ENCODE measurements at places on chromosomes 2 and 18.

- DNase-seq: no peak
These were observed 737 bp upstream of the CYB5A start for GRCh38 chr18:74292541-74292858.

DNA sequence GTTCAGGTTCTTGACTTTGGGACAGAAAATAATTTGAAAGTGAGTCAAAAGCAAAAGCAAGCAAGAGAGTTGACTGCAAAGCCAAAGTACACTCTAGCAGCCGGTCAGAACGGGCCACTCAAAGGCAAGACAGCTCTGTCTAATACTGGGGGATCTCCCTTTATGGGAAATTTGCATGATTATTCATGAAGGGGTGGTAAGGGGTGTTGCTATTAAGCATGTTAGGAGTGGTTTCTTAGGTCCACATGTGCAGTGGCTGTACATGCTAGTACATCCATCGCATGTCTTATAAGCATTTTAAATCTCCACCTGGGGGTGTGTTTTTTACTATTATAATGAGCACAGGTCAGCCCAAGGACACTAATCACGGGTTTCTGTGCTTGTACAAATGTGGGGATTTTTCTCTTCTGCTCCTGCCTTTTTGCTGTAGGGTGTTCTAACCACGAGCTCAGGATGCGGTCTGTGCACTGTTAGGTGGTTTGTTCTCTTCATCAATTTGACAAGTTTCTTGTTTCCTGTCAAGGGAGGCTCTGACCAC, 60.2 kb upstream of the SPP2 start:
- no peak for DNase-seq

GRCh38 chr2:3192920-3193319, 184.7 kb downstream of the EIPR1 start:
- DNase-seq: no peak

GRCh38 chr2:238946318-238947242, 98.7 kb downstream of the TWIST2 start:
- no peak for DNase-seq

DNA sequence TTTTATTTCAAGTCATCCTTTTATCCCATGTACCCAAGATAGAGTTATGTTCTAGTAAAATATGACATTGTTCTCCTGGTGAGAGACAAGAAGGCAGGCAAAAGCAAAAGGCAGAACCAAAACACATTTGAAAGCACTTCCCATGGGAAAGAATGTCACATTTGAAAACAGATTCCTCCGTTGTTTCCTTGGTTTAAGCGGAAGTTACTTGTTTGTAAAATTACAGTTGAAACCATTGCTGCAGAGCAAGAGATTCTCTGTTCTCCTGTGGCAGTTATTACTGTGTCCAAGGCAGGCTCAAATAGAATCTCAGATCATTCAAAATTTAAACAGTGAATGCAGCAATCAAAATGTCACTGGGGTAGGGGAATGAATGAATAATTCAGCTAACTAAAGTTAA, 149.6 kb downstream of the MTCL1 start:
- DNase-seq: no peak

GRCh38 chr2:69828938-69829255, 563 bp upstream of the GMCL1 start:
- no peak for DNase-seq

GRCh38 chr2:141707486-141707885, 423.3 kb downstream of the LRP1B start:
- no peak for DNase-seq

DNA sequence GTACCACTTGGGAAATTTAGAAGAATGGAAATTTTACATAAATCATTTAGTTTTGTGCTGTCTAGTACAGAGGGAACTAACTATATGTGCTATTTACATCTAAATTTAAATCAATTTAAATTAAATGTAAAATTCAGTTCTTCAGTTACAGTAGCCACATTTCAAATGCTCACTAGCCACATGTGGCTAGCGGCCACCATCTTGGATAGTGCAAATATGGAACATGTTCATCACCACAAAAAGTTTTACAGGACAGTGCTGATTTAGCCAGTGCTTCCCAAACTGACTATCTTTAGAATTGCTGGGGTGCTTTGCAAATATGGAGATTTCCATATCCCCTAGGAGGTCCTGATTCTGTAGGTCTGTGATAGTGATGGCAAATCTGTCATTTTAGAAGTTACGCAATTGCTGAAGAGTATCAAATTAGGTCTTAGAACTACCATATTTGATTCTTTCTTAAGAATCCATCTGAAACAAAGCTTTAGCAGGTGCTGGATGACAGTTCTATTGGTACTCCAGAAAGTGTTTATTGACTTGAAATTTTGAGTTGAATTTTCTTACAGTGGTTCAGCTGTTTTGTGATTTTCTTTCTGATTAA, 12.8 kb downstream of the EHBP1 start:
- no peak for DNase-seq

DNA sequence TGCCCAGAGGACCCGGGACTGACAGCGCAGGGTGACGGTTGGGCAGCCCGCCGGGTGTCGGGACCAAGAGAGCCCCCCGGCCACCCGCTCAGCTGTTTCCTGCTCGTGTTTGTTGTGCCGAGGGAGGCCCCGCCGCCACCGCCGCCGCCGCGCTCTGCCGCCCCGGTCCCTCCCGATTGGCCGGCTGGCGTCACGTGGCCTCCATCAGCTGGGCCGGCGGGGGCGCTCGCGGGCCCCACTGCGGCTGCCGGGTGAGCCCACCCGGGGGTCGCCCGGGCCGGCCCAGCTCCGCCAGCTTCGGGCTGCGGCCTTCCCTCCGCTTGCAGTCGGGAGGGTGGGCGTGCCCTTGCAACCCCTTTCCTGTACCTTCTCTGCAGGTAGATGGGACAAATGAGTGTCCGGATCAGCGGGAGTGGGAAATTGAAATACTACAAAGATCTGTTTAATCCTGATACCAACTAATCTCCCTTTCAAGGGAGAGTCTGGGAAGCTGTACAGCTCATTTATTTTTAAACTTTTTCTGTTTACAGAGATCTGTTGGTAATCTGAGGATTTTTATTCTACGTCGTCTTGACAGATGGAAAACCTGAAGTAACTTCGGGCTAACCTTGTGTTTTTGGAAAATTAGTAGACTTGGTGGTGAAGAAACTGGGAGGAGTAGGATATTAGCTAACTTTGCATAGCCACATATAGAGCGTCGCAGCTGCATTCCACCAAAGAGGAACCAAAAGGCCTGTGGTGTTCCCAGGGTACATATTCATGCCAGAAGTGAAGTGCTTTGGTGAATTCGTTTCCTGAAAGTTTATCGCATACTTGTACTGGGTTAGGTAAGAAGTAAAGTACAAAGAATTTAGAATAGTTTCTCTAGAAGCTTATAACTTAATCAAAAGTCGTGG, 1.2 kb downstream of the YPEL5 start:
- DNase-seq: no peak

DNA sequence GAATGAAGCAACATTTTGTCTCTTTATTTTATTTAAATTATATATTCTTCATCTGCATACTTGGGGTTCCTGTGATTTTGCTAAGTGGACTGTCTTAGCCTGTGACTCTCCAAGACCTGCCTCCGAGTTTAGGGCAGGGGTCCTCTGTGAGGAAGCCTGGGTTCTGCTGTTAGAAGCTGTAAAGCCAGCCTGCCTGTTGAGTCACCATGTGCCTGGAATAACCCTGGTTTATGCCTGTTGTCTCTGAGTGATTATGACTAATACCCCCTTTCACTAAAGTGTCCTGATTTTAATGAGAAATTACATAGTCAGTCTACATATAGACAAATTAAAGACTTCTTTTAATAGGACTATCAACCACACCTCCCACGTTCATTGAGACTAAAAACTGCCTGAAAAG, 369.1 kb downstream of the ZNF521 start:
- DNase-seq: no peak

GRCh38 chr2:88281302-88282217, 111.4 kb downstream of the THNSL2 start:
- no peak for DNase-seq

DNA sequence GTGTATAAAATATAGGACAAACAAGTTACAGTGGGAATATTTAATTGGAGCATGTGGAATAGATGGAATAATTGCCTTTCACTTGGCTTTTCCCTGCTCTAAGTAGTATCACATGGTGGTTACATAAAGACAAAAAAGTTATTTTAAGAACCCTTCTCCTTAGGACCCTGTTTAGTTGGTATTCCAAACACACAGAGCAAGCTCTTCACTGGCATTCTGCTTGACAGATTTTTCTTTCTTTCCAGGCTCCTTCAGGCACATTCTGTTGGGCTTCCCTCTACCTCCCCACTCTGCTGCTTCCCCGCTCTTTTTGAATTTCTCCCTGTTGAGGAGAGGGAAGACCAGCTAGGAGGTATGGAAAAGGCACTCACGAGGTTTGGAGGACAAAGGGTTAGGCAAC, 29.0 kb upstream of the DARS1 start:
- no peak for DNase-seq

GRCh38 chr18:69400253-69400975, at the start of gene DOK6:
TSS of gene DOK6 (plus strand) at chr18:69400888.
- DNase-seq: no peak

- no peak for DNase-seq
These were observed 253.5 kb downstream of the DCDC2C start for GRCh38 chr2:3956892-3957291.

DNA sequence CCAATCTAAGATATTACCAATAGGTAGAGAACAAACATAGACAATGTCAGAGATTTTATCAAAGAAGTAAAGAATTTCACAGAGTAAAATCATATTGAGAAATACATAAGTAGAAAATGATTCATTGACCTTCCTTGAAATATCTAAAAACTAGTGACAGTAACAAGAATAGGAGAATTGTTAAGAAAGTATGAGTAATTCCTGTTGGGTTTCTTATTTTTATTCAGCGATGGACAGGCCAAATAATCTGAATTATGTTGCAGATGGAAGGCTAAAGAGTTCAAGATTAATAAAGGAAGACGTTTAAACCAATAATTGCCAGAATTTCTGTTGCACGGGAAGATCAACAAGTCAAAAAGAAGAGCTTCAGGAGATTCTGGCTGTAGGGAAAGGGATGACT, 163.4 kb upstream of the RASGRP3 start:
- DNase-seq: no peak

- no peak for DNase-seq
These were observed 100.2 kb downstream of the TNS1 start for GRCh38 chr2:217902379-217903141.

DNA sequence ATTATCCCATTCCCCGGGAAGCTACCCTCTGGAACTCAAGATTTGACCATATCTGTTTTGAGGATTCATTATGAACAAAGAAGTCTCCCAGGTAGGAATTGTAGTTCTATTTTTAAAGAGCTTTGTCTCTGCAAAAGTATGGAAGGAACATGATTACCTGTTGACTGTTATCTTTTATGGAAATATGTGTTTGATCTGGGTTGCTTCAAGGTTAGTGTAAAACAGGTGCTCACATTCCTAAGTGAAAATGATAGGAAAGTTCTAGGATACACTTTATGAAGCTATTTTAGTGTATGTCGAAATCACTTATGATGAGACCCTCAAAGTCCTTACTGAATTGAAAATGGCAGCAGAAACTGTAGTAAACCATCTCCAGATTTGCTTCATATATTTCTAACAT, 149.2 kb downstream of the PTRHD1 start:
- no peak for DNase-seq

GRCh38 chr18:76441668-76442412, 53.2 kb downstream of the ZNF516 start:
- DNase-seq: no peak

DNA sequence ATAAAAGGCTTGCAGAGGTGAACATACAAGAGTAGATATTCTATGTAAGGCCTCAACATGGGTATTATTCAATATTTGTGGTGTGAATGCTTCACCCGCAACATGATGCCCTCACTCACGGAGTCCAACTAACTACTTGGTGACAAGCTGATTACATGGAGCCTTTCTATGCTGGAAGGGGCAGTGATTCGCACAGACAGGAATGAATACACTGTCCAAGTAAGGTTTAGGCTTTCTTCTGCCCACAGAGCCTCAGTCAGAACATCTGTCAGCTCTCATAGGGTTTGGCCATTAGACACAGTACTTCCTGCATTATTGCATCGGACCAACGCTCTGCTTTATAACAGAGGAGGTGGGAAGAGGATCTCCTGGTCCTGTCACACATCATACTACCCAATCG, 80.3 kb upstream of the SLC35G4 start:
- DNase-seq: no peak

- no peak for DNase-seq
These were observed 137.2 kb upstream of the TTC39C start for GRCh38 chr18:23877371-23877770.

GRCh38 chr2:229230256-229230655, 40.8 kb downstream of the PID1 start:
- no peak for DNase-seq

- DNase-seq: no peak
These were observed 1.8 kb upstream of the MPV17 start for GRCh38 chr2:27324720-27325119.

- DNase-seq: no peak
These were observed 14.3 kb downstream of the ARHGEF4 start for GRCh38 chr2:130850788-130851623.

DNA sequence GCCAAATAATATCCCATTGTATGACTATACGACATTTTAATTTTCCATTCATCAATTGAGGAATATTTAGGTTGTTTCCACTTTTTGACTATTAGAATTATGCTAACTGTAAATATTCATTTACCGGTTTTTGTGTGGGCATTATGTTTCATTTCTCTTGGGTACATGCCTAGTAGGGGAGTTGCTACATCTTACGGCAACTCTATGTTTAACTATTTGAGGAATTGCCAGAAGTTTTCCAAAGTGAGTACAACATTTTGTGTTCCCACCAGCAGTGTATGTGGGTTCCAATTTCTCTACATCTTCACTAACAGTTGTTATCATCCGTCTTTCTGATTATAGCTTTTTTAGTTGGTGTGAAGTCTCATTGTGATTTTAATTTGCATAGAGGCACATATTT, 1.6 kb upstream of the KDSR start:
- DNase-seq: no peak

- no peak for DNase-seq
These were observed 88.7 kb downstream of the NEDD4L start for GRCh38 chr18:58132595-58133261.

DNA sequence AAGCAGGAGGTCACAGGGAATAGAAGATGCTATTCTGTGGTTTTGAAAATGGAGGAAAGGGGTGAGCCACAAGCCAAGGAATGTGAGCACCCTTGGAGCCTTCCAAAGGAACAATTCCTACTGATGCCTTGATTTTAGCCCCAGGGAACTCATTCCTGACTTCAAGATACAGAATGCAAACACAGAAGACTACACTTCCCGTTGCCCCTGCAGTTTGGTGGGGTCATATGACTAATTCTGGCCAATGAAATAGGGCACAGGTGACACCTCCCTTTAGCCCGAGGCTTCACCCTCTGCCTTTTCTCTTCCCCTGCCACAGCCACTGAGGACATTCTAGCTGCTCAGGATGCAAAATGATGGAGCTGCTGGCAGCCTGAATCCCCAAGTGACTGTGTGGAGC, 126.1 kb downstream of the INHBB start:
- no peak for DNase-seq

DNA sequence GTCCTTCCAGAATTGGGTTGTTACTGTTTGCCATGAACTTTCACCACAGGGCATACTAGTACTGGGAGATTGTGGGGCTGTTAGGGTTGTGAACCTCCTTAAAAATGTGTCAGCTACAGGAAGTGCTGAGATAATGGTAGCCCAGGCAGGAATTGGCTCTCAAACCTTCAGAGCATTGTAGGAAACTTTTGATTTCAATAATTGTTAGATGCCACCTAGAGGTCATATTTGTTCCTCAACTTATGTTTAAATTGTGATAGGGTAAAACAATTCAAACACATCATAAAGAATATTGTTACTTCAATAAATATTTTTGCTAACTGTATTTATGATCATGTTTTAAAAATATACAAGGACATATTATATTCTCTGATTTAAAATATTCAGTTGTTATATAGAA, 594.6 kb downstream of the ADCYAP1 start:
- no peak for DNase-seq

All from cortex of kidney (tissue), 1 donor.